Left colon (tissue), 2 donors: ENCODE measurements at places on chromosomes 4 and X. TPM values are rescaled to one million over a fixed set of nuclear protein-coding genes. Genes with fewer than 3 reads are reported as not detected.
A peak's percentile ranks its signal among the peaks of the same experiment; 100 is the strongest.

The IL2 gene
- total RNA-seq, result not detected

DNA sequence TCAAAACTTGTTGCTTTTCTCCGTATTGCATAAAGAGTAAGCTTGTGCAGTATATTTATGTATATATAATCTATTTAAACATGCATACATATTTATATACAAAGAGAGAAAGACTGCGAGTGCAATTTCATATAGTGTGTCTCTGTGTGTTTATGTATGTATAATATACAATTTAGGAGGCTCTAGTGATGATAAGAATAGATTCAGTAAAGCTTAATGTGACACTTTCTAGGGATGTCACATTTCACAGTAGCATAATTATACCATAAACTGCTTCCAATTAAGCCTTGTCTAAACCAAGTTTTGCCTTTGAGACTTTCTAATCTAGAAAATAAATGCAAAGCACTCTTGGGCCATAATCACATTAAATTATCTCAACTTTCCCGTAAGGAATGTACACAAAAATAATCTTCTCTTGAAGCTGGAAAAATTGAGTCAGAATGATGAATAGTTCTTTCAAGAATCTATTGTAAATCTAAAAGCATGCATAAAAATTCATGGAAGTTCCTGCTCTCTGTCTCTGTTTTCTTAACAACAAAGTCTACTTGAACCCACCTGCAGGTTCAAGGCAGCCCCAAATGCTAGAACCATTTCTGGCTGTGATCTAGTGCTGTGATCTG is 114.1 kb upstream of the NPY2R start:
- DNase-seq, result no peak

The SGMS2 gene
- total RNA-seq, result 50.3 TPM

The TMEM154 gene
- total RNA-seq, result 1.4 TPM

DNA sequence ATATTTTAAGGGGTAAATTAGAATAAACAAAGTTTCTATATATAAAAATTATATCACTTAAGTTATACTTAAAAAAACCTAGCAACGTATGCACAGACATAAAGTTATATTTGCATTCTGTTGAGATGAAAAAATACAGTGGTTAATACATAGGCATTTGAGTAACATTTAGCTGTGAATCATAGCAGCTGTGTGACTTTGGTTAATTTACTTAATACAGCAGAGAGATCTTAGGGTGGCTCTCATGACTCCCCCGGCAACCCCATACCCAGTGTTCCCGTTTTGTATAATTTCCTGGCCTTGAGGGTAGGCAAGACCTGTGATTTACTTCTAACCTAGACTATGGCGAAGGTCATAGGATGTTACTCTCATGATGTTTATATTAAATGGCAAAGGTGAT is 504.8 kb downstream of the INPP4B start:
- DNase-seq, result no peak

The FMR1NB gene
- not detected for total RNA-seq

- no peak for DNase-seq
Measured at GRCh38 chr4:120327276-120327675, 260.6 kb upstream of the MAD2L1 start.

DNA sequence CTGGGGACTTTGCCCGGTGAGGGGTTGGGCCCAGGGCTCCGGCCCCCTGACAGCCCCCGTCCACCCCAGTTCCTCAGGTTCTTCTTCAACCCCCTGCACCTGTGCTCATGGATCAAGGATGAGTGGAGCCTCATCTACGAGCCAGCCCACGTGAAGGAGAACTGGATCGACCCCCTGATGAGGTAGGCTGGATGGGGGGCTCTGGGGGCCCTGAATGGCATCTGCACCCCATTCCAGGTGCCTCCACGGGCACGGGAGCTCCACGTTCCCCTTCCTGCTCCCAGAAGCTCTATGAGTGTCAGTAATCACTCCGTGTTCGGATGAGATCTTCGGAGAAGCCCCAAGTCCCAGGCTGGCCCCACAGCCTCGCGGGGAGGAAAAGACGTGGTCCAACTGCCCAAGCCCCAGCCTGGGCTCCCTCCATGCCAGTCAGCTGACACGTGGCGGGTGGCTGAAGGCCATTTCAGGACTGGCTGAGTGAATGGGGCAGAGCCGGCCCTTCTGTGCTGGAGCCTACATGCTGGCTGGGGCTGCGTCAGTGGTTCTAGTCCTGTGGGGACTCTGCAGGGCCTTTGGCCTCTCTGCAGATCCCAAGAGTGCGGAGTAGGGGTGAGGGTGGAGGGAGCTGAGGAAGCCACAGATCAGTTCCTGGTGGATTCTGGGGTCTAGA is 24.4 kb downstream of the CFAP99 start:
- DNase-seq, result no peak

The MYOZ2 gene
- not detected for total RNA-seq

GRCh38 chr4:147361726-147362125 is 119.2 kb upstream of the EDNRA start:
- DNase-seq, result peak; percentile 70

The GRID2 gene
- total RNA-seq, result not detected

- DNase-seq, result no peak
Measured at GRCh38 chr4:145907390-145907789, 31.2 kb downstream of the ZNF827 start.

- peak; percentile 56 for DNase-seq
Measured at GRCh38 chrX:39855748-39856129, 242.0 kb downstream of the BCOR start.

GRCh38 chr4:186722796-186723291 is 812 bp downstream of the FAT1 start:
- DNase-seq, result no peak

- DNase-seq, result no peak
Measured at GRCh38 chr4:41024556-41025491, 189.5 kb downstream of the APBB2 start.

The HTR2C gene
- not detected for total RNA-seq

The PGK1 gene
- total RNA-seq, result 295 TPM

- no peak for DNase-seq
Measured at GRCh38 chr4:108350332-108350731, 181.6 kb upstream of the LEF1 start.

DNA sequence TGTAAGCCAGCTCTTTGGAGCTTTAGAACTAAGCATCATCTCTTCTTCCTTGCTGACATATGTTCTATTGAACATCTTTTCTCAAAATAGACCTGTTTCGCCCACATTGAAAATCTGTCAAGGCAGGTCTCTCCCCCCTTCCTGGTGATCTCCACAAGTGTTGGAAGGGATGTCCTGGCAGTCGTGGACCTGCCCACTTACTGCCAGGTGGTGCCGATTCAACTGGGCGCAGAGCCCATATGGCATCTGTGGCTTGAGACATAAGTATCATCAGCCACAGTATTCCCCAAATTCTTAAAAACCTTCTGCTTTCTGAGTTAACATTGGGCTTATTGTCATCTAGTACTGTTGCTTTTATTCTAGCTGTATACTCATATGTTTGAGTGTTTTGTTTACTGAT is 969.3 kb upstream of the FTHL17 start:
- no peak for DNase-seq

GRCh38 chr4:150794706-150795105 is 212.8 kb downstream of the MAB21L2 start:
- no peak for DNase-seq

The GUF1 gene
- total RNA-seq, result 21.0 TPM

GRCh38 chrX:44344687-44345086 is 1.2 kb upstream of the EFHC2 start:
- DNase-seq, result no peak

The MAOA gene
- total RNA-seq, result 381 TPM

- no peak for DNase-seq
Measured at GRCh38 chr4:168735735-168736134, 238.9 kb downstream of the PALLD start.

The RIPPLY1 gene
- total RNA-seq, result not detected

GRCh38 chr4:135185256-135185655 is 983.7 kb upstream of the PABPC4L start:
- no peak for DNase-seq

- no peak for DNase-seq
Measured at GRCh38 chr4:97851115-97851514, 292.2 kb downstream of the STPG2 start.

DNA sequence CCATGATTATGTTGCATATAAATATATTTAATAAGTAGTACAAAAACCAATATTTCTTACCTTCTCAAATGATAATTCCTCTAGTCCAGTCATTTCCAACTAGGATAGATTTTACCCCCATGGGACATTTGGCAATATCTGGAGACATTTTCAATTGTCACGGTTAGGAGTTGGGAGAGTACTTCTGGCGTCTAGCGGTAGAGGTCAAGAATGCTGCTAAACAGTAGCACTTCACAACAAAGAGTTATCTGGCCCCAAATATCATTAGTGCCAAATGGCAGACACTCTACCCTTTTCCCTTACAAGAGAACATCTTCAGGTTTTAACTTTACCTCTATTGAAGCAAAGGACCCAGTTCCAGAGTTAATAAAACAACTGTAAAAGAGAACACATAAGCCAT is 168.1 kb downstream of the FAT4 start:
- no peak for DNase-seq

- no peak for DNase-seq
Measured at GRCh38 chr4:142858965-142859364, 12.9 kb upstream of the INPP4B start.

- no peak for DNase-seq
Measured at GRCh38 chr4:126544276-126544675, 1088.5 kb upstream of the INTU start.

DNA sequence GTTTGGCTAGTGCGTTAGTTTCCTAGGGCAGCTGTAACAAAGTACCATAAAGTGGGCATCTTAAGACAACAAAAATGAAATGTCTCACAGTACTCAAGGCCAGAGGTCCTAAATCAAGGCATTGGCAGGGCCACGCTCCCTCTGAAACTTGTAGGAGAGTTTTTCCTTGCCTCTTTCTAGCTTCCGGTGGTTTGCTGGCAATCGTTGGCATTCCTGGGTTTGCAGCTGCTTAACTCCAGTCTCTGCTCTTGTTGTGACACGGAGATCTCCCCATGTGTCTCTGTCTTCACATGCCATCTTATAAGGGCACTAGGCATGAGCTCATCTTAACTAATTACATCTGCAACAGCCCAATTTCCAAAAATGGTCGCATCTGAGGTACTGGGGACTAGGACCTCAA is 362.0 kb upstream of the BOD1L1 start:
- DNase-seq, result no peak

The PABPC5 gene
- total RNA-seq, result 0.47 TPM

The FAM133A gene
- total RNA-seq, result not detected

DNA sequence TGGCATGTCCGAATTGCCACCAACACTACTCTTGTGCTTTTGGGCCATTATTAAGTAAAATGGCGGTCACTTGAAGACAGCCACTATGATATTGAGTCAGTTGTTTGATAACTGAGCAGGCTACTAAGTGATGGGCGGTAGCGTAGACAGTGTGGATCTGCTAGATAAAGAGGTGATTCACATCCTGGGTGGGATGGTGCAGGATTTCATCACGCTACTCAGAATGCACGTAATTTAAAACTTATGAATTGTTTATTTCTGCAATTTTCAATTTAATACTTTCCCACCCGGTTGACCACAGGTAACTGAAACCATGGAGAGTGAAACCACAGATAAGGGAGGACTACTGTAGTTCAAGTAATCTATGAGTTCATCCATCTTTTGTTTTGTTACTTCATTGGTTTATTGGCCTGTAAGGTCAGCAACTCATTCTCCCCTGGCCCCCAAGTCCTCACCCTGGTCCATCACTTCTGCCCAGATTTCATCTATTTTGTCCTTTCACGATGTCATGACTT is 2.9 kb downstream of the ARAF start:
- no peak for DNase-seq

DNA sequence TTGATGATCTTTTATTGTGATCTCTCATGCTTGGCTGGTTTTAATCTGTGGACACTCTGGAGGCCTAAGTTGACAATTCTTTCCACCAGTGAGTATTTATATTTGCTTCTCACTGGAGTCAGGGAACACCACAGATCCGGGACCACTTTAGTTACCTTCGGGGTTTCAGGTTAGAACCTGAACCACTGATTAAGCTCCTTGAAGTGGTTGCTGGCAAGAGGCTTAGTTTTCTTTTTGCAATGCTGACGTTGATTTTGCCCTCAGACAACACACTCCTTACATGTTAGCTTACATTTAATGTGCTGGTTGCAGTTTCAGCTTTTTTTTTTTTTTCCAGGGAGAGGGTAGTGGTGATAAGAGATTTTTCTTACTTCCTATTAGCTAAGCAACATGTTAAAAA is 10.5 kb upstream of the ZNF330 start:
- no peak for DNase-seq

The ARHGAP4 gene
- total RNA-seq, result 35.5 TPM

GRCh38 chr4:130563185-130563888 is 1467.4 kb downstream of the C4orf33 start:
- DNase-seq, result no peak

The FGD1 gene
- 3.8 TPM for total RNA-seq

- no peak for DNase-seq
Measured at GRCh38 chrX:119017077-119017476, 42.7 kb downstream of the LONRF3 start.

GRCh38 chrX:108025954-108026600 is 18.8 kb upstream of the VSIG1 start:
- DNase-seq, result no peak

The TREX2 gene
- 0.73 TPM for total RNA-seq

The UGT8 gene
- total RNA-seq, result 50.9 TPM

The USP26 gene
- total RNA-seq, result not detected

GRCh38 chrX:132068405-132068804 is 45.3 kb downstream of the STK26 start:
- no peak for DNase-seq

The SPRY1 gene
- 29.0 TPM for total RNA-seq

DNA sequence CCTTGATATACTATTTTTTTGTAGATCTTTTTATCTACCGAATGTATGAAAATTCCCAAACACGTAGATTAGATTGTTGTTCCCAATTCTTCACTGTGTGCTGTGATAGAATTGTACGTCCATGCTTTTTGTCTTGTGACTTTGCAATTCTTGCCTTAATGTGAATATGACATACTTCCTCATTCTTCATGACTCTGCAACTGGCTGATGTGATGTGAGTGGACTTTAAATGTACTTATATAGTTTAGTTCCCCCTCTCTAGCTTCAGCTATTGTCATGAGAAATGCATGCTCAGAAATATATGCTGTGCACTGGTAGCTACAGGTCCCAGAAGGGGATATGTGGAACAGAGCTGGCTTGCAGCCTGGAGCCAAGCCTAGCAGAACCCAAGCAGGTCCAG is 89.4 kb downstream of the FTHL17 start:
- DNase-seq, result no peak

DNA sequence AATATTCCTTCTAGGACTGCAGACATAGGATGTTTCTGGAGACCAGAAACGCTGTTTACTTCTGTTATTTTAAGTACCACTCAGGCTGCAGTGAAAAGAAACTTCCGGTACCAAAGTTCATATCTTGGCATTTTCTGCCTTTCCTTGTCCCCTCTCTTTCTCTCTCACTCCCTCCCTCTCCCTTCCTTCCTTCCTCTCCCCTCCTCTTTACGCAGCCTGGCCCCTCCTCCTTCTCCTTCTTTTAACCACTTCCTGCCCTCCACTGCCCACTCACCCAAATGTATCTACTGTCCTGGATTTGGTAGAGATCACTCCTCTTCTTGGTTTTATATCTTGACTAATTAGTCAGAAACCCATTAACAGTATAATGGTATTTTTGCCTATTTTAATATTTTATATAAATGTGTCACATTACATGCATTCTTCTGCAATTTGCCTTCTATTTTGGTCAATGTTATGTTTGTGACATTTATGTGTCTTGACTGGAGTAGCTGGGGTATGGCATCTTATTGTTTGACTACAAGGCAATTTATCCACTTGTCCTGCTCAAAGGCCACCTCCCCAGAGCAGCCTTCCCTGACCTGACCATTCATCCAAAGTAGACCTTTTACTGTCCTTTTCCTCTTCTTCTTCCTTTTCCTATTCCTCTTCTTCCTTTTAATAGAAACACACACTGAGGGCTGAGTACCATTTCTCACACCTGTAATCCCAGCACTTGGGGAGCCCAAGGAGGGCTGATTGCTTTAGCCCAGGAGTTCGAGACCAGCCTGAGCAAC is 56.9 kb downstream of the BCOR start:
- no peak for DNase-seq

The AMTN gene
- total RNA-seq, result not detected
